Astrocyte of the cerebellum (primary cell): ENCODE measurements at places on chromosomes 2 and 18.
A peak's percentile ranks its signal among the peaks of the same experiment; 100 is the strongest.

DNA sequence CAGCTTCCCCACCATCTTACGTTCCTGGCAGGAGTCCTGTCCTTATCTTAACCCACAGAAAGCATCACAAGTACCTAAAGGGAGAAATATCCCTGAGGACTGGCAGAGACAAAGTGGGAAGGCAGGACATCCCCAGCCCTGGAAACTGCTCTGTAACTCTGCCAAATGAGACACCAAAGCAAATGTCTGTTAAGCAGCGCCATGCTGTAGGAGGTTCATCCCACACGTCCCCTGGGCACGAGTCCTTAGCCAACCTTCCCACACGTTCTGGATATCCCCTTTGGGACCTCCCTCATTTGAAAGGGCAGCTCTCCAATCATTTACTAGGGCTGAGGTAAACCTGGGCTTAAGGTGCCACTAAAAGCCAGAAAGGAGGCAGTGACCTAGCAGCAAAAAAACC lies 207.2 kb downstream of the ATAD2B start:
- no peak for DNase-seq

DNA sequence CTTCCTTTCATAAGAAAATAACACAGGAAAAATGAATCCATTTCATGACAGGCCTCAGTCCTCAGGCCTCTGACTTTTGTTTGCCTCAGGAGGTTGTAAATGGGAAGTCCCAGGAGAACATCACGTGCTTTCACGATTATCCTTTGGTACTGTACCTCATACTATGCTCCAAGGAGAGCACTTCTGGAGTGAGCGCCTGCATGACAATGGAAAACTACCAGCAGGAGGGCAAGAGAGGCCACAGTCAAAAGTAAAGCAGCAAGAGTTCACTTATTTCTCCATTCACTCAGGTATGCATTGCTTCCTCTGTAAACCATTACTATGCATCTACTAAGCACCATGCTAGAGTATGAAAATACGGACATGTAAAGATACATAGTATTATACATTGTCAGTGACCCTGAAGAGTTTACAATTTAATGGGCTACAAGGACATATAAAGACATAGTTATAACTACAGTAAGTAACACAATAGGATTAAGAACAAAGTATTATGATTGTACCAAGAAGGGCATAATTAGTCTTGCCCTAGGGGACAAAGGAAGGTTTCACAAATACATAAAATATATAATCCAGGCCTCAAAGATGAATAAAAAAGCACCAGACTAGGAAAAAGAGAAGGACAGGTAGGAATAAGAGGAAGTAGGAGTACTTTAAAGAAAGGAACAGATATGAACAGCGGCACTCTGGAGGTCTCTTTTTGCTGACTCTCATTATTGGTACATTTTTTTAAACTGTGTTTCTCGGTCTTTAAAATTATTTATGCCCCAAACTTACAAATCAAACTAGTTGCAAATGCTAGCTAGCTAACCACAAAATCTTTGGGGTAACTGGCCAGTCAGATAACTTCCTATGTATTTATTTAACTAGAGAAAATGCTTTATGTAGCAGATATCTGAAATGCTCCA lies 806.7 kb downstream of the NRXN1 start:
- DNase-seq = no peak

DNA sequence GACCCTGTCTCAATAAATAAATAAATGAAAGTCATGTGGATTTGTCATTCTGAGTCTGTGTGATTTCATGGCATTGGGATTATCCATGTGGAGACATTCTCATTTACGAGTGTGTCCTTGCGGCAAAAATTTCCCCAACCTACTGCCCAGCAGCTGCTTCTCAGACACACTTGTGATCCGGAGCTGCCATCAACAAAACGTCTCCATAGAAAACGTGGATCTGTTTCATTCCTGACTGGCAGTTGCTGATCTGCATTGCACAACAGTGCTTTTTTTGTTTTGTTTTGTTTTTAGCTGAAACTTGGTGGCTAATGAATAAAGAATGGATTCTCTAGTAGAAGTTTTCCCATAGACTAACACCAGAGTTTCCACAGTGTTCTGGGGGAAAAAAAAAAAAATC lies 74.7 kb downstream of the TGIF1 start:
- DNase-seq = no peak

DNA sequence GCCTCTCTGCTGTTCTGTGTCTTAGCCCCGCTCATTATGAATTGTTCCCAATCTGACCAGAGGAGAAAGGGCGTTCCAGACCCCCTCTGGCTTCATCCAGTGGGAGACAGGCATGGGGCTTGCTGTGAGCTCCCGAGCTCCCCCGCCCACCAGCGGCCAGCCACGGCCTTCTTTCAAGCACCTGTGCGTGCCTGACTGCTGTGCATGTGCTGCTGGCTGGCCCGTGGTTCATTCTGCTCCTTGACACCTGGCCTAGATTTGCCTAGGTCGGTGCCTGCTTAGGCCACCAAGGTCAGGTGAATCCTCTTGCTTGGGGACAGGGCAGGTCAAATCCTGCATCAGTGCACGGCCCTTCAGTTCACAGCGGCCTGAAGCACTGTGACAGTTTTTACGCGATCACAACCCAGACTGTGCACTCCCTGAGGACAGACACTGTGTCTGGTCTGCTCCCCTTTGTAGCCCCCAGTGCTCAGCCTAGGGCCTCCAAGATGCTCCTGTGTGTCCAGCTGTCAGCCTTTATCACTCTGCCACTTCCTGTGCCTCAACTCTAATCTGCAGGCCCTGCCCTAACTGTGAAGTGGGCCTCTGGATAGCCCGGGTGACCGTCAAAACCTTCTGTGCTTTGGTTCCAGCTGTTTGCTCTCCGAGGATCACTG lies 3.6 kb upstream of the LPIN1 start:
- no peak for DNase-seq

DNA sequence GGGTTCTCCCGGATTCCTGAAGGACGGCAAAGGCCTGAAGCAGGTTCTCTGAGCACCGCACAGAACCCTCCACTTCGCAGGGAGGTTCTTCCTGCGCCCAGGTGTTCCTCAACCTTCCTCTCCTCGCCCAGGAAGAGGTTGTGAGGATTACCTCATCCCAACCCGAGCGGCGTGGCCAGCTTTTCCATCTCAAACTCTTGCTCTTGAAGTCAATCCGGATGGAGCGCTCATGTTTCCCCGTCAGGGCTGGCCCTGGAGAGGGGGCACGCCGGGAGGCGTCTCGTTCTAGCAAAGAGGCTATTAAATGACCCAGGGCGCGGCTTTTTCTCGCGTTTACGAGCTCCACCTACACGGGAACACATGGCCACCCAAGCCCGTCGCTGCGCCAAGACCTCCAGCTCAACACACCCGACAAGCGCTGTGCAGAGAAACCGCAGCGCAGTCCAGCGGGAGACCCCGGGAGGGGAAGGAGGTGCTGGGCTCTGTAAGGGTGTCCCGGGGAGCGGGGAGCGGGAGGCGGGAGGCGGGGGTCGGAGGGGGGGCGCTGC lies 540 bp upstream of the RAB10 start:
- DNase-seq = peak; percentile 69

DNA sequence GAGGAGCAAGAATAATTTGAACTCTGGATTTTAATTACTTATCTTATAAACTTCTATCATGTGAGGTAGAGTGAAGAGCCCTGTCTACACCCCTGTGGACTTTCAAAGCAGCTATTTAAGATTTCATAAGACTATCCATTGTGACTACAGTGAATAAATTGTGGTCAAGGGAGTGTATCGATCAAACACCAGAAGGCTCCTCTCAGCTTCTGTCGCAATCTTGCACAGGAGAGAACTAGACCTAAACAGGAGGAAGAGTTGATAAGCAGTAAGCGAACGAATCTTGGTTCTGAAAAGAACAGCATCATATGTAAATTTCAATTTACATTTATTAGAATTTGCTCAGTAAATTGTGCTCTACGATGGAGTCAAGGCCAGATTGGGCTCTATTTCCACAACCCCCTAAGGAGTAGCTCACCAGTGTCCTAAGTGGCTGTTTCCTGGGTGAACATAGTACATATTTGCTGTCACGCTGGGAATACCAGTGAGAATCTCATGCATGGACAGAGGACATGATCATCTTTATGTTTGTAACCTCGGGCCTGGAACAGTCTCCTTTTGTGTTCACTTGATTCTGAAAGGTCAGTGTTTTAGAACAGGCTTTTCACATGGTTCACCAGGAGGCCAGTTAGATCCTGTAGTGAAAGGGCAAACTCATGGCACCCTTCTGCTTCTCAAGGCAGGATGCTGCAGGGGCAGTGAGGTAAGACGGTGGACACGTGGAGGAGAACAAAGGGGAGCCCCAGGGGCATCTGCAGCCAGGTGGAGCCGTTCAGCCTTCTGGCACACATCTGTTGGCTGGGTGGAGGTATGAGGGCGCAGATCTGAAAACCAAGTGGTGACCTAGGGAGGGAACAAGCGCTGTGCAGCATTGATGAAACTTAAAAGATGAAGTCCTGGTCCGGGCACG lies 33.3 kb downstream of the NPAS2 start:
- DNase-seq = no peak

DNA sequence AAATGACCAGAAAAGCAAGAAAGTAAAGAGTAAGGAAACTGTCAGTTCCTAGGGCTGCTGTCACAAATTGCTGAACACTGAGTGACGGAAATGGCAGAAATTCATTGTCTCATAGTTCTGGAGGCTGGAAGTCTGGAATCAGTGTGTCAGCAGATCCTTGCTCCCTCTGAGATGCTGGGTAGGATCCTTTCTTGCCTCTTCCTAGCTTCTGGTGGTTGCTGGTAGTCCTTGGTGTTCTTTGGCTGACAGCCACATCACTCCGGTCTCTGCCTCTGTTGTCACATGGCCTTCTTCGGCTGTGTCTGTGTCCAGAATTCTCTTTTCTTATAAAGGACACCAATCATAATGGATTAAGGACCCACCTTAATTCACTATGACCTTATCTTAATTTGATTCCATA lies 21.9 kb downstream of the PLEKHB2 start:
- no peak for DNase-seq

GRCh38 chr2:40625849-40626248 lies 174.0 kb upstream of the SLC8A1 start:
- DNase-seq = peak; percentile 47

DNA sequence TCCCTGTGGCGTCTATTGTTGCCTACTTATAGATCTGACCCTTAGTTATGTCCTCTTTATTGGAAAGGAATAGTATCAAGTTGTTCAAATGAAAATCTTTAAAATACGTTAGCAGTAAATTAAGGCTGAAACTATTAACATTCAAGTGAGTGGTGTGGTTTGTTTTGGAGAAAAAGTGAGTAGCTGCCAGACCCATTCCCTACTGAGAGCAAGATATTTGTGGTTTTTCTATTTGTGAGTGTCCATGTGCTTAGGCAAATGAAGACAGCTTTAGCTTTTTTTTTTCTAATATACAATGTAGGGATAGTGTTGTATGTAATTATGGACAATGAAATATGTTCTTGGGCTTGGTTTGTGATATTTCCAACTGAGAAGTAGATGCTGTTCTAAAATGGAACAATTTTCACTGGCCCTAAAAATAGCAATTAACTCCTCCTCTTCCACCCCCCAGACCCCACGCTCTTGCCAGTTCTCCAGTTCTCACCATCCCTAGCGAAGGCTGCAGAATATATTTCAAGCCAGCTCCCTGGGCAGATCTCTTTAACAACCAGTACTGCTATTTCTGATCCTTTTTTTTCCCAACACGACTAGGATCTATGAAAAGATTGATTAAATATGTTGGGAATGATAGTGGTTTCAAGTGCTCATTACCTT lies 83.1 kb downstream of the CCDC85A start:
- DNase-seq = peak; percentile 37

- DNase-seq = no peak
These were observed 6.7 kb downstream of the PPIG start for GRCh38 chr2:169590804-169591203.

DNA sequence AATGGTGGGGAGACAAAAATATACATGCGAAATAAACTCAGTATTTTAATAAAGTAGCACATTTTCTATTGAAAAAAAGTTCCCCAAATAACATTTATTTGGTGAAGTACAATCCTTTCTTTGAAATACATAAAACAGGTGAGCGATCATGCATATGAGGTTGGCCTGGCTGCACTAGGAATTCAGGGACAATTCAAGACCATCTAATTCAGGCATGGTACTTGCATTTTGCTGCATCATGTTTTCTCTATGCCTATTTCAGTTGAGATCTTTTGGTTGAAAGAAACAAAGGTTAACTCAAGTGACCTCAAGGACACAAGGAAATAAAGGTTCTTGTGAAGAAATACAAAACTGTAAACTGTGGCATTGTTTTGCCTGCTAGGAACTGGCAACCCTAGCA lies 19.8 kb upstream of the TAF4B start:
- DNase-seq = no peak

- no peak for DNase-seq
These were observed 37.8 kb downstream of the PCBP1 start for GRCh38 chr2:70124983-70125480.

- no peak for DNase-seq
These were observed 50.8 kb downstream of the SPRED2 start for GRCh38 chr2:65381607-65382051.

GRCh38 chr2:181408861-181409260 lies 48.3 kb upstream of the ITGA4 start:
- DNase-seq = no peak

DNA sequence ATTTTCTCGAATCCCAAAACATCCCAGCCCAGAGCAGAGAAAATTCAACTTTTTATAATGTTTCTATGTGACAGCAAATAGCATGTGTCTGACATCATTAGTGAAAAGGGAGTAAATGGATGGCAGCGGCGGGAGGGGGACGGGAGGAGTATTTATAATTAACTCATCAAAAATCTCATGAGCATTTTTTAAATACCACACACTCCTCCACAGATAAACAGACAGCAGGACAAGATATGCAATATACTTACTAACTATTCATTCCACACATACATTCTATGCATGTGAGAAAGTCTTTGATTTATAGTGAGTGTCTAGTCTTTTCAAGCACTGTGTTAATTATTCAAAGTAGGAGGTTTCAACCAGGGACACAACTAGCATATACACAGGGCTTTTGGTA lies 107.6 kb downstream of the LRP2 start:
- no peak for DNase-seq

GRCh38 chr2:8575834-8576423 lies 105.9 kb upstream of the ID2 start:
- no peak for DNase-seq

GRCh38 chr2:130728549-130729316 lies at the start of gene GPR148:
TSS of gene GPR148 (plus strand) at chr2:130729070. CDS start at chr2:130729152, 82 bp downstream.
- no peak for DNase-seq

DNA sequence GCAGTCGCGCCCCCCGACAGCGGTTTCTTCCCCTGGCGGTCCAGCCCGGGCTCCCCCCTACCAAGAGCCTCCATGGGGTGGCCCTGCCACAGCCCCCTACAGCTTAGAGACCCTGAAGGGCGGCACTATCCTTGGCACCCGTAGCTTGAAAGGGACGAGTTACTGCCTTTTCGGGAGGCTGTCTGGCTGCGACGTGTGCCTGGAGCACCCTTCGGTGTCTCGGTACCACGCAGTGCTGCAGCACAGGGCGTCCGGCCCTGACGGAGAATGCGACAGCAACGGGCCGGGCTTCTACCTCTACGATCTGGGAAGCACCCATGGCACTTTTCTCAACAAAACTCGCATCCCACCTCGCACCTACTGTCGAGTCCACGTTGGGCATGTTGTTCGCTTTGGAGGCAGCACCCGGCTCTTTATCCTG lies 475 bp downstream of the SLC4A1AP start:
- no peak for DNase-seq
